Head of caudate nucleus (tissue), 42 donors: ENCODE measurements at places on chromosomes 7 and 10.

DNA sequence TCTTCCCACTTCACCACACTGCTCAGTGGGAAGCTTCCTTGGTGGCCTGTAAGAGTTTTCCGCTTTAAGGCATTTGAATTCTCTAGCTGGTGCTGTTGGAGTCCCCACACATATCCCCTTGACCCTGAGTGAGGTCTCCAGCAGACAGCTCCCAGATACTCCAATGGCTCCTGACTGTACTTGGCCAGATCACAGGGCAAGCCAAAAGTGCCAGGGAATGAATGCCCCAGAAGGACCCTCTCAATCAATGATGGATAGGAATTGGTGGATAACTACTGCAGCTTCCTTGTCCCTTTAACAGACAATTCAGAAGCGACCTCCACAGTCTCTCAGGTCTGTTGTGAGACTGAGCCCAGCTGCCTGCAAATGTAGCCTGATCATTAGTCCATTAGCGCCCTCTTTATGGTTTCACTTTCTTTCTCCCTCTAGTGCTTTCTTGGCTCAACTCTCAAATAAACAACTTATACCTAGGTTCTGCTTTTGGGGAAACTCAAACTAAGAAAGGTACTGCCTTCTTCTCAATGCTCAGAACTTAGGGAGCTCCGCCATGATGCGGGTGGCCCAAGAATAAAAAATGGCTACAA is 283.0 kb downstream of the TCF7L2 start:
- DNase-seq: no peak

- no peak for DNase-seq
Observed at GRCh38 chr7:28733035-28733434, 225.1 kb downstream of the TRIL start.

DNA sequence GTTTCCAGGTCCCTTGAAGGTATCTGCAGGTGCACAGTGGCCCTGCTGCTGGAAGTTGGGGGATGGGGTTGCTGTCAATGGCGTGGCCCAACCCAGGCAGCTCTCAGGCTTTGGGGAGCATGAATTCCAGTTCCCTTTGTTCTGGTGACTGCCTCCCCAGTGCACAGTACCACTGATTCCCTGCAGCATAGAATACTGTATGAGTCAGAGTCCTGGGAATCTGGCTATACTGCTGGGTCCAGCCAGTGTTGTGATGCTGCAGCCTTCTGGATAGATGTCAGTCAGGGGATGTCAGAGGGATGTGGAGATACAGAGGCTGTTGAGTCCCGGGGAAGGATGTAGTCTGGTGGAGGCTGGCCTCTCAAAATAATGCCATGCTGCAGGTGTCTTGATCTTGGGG is 99.3 kb downstream of the LANCL2 start:
- no peak for DNase-seq

GRCh38 chr10:113600569-113600968 is 47.7 kb downstream of the HABP2 start:
- no peak for DNase-seq

DNA sequence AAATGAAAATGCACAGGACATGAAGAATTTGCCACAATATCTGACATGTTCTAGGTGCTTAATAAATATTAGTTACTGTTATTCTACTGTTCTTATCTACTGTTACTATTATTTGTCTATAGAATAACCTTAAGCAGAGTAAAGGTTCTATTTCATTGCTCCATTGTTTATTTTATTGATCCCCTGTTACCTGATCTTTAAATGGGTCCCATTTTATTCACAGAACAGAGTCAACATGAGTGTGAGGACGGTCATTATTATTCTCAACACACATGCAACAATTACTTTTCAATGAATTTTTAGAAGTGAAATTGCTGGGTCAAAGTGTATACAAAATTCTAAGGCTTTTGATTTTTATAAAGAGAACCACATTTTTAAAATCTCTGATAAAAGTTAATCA is 186.9 kb downstream of the AHR start:
- no peak for DNase-seq

DNA sequence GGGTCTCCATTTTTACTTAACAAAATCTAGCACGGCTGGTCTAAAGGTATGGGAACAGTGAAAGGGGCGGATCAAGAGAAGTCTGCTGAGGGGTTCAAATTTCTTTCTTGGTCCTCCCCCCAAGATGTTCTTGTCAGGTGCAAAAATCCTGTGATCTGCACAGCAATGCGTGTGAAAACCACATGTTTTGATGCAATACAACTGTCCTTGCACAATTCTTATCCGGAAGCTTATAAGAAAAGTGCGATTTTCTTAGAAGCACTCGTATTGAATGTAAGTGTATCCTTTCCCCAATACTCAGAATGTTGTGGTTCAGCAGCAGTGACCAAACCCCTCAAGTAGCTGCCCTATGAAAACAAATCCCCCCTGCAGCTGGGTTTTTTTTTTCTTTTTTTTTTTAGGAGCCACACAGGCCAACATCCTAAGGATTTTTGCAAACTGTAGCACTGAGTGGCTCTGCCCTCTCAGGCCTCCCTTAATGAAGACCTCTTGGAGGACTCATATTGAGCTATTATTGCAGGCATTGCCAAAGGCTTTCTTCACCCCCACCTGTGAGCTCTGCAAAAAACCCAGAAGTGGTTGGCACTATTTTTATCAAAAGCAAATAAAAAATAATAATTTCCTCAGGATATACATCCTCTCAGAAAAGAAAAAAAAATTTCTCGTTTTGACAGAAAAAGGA is 151.9 kb upstream of the ITGB1 start:
- no peak for DNase-seq

- DNase-seq: no peak
Observed at GRCh38 chr10:101052285-101052684, 9.5 kb upstream of the KAZALD1 start.

DNA sequence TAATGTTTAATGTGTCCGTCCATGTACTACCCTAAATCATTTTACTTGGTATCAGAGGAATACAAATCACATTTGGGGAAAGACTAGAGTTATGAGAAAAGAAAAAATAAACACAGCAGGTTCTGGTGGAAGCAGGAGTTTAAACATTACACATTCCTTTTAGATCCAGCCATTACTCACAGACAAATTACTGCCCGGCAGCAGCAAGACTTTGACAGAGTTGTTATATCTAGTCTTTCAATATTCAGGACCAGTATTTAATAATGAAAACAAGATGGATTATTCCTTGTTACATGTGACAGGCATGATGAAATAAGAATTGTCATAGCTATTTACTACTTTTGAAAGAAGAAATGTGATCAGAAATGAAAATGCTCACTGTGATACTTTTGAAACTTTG is 131.8 kb upstream of the GNAI1 start:
- DNase-seq: no peak

DNA sequence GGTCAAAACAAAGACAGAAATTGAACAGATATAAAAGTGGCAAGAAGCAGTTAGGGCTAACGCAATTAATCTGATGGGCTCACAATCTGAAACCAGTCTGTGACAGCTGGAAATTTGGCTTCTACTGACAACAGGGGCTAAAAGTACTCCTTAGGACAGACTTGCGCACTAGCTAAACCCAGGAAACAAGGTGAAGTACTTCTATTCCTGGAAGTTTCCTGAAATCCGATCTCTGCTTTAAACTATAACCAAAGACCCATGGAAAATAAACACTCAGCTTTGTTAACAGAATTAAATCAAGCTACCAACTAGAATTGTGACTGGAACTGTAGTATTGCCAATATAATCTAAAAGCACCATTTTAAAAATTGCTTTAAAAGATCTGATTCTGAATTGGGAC is 520.2 kb upstream of the ZWINT start:
- DNase-seq: no peak

GRCh38 chr7:117995850-117996650 is 122.8 kb upstream of the CTTNBP2 start:
- DNase-seq: no peak

GRCh38 chr10:6314620-6315205 is 112.0 kb downstream of the PFKFB3 start:
- no peak for DNase-seq

DNA sequence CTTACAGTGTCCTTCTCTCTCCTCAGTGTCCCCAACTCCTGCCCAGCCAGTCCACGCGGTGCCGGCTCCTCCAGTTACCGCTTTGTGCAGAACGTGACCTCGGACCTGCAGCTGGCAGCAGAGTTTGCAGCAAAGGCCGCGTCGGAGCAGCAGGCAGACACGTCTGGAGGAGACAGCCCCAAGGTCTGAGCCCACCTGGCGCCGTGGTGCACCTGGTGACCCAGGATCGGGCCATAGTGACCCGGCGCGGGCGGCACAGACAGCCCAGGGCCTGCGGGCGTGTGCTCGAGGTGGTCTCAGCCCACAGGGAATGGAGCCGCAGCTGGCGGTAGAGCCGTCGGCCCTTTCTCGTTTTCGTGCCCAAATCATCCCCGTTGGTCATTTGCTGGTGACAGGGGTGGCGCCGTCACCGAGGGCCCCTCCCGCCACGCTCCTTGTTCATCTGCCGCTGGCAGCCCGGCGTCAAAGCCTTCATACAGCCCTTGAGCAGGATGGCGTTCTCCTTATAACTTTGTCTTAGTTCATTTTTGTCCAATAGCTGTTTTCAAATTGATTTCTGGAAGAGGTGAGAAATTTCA is 20.9 kb upstream of the AP5Z1 start:
- no peak for DNase-seq
